ENCODE measurements at places on chromosomes 3 and 15.
A peak's percentile ranks its signal among the peaks of the same experiment; 100 is the strongest.

GRCh38 chr3:106114220-106114619 is 245.4 kb upstream of the CBLB start:
- no peak for DNase-seq

GRCh38 chr3:135528413-135529015 is 437.0 kb upstream of the PPP2R3A start:
- DNase-seq = no peak

- no peak for DNase-seq
Measured at GRCh38 chr3:185521349-185522138, 22.7 kb upstream of the TMEM41A start.

DNA sequence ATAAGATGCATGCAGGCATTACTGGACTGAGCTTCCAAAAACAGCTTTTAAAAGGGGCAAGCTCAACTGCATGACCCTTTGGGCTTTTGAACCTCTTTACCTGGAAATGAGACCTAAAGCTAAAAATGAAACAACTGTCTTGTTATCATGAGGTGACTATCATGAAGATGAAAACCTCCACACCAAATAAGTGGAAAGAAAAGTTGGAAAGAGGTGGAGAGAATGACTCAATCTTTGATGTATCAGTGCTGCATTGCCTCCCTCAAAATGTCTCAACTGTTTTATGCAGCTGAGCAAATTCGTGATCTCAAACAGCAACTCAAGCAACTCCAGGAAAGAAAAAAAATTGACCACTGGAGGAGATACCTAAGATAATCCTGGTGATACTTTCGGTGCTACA is 307.1 kb downstream of the KBTBD8 start:
- DNase-seq = no peak

DNA sequence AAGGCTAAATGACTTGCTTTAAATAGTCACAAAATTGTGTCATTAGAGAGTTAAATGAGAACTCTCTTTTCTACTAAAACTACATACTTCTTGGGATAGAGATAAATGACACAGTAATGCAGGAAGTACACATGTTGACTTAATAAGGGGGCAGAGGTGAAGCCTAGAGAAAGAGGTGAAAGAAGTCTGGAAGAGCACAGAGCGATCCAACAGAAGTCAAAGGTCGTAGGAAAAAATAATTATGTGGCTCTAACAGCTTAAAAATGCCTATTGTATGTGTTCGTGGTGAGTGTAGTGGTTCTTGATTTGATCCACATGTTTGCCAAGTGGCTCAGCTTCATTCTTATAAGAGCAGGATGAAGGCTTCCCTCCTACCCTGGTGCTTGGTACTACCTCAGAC is 61.7 kb downstream of the TMEM212 start:
- no peak for DNase-seq

- no peak for DNase-seq
Measured at GRCh38 chr15:68798346-68799094, 22.2 kb downstream of the ANP32A start.

DNA sequence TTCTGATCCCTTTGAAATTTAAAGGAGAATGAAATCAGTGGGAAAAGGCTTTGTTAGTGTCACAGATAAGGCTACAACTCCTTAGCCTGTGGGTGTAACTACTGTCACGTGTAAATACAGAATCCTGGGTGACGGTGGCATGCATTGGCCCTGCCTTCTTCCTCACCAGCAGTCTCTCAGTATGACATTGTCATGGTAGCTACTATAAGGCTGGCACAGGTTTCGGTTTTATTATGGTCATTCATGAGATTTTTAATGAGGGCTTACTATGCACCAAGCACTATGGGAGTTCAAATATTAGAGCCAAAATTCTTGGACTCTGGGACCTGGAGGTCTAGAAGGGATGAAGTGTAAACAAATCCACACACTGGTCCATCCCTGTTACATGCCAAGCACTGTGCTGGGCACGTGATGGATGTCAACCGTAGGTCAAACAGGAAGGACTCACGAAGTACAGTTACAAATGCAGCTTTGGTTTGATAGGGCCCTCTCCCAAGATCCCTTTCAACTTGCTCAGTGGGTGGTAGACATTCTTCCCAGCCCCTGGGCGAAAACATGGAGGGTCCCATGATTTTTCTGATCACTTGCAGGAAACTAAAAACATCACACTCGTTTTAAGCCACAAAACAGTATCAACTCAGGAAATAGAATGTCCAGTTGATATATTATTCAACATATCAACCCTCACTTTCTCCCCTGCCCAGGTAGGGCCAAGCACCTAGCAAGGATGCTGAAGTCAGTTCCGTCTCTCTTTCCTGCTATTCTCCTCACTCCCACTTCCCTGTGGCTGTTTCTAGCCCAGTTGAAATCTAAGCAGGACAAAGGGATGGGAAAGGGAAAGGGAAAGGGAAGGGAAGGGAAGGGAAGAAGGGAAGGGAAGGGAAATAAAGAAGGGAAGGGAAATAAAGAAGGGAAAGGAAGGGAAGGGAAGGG is 25.3 kb downstream of the BFSP2 start:
- no peak for DNase-seq

DNA sequence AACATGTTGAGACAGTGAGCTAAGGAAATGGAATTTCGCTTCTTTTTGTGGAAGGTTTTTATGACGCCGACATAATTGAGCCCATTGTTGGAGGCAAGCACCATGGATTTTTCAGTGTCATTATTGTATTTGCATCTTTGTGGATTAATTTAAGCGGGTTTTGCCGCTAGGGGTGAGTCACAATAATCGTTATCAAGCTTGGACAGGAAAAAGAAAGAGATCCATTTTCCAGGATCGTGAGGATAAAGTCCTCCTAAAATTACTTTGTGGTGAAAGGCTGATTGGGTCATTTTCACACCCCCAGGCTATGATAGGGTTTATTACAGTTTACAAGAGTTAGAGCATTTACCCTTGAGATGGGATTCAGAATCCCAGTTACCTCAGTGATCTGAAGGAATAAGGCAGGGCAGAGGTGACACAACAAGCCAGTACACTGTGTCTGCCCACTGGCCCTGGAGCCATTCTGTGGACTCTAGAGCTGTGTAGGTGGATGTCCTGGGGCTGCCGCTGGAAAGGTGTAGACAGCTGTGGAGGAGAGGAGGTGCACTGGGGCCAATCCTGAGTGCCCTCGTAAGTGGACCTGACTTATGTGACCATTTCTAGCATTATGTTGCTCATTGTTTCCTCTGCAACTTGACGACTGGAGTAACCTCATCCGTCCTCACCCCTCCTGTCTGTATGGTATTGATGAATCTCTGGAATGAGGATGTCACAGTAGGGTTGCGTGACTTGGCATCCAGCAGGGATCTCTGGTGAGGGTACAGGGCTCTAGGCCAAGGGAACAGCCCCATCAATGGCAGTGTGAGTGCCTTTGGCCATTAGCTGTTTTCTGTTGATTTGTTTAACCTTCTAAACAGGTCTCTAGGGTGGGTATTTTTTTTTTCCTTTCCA is 370.1 kb downstream of the LRTM1 start:
- no peak for DNase-seq

DNA sequence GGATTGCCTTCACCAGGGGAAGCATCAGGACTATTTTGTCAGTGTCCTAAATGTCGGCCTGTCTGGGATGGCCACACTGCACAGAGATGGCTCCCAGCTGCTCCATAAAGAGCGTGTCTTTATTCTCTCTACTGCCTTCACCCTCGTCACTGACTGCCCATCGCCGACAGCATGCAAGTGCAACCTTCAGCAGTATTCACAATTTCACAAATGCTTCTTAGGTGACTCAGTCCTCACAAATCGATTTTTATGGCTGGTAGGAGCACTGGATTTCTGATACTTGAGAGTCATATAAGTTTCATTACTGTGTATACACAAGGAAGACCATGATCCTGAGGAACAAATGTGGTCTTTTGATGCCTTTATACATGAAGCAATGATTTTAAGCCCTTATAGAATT is 1.1 kb upstream of the SSUH2 start:
- no peak for DNase-seq

DNA sequence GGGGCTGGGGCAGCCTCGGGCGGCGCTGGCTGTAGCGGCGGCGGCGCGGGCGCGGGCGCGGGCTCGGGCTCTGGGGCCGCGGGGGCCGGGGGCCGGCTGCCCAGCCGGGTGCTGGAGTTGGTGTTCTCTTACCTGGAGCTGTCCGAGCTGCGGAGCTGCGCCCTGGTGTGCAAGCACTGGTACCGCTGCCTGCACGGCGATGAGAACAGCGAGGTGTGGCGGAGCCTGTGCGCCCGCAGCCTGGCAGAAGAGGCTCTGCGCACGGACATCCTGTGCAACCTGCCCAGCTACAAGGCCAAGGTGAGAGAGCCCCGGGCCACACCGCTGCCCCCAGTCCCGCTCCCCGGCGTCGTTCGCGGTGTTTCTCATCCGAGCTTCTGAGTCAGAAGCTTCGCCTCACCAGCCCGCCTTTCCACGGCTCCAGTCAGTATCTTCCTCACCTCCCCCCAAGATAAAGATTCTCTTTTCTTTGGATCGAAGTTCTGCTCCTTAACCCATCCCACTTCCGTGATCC is 600 bp downstream of the FBXO45 start:
- DNase-seq = peak; percentile 51

GRCh38 chr15:25933456-25934158 is 70.5 kb upstream of the ATP10A start:
- DNase-seq = no peak

DNA sequence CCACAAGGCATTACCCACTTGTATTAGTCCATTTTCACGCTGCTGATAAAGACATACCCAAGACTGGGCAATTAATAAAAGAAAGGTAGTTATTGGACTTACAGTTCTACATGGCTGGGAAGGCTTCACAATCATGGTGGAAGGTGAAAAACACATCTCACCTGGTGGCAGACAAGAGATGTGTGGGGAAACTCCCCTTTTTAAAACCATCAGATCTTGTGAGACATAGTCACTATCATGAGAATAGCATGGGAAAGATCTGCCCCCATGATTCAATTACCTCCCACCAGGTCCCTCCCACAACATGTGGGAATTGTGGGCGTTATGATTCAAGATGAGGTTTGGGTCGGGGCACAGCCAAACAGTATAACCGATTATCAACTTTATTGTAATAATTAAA is 17.0 kb upstream of the CMC1 start:
- DNase-seq = no peak

DNA sequence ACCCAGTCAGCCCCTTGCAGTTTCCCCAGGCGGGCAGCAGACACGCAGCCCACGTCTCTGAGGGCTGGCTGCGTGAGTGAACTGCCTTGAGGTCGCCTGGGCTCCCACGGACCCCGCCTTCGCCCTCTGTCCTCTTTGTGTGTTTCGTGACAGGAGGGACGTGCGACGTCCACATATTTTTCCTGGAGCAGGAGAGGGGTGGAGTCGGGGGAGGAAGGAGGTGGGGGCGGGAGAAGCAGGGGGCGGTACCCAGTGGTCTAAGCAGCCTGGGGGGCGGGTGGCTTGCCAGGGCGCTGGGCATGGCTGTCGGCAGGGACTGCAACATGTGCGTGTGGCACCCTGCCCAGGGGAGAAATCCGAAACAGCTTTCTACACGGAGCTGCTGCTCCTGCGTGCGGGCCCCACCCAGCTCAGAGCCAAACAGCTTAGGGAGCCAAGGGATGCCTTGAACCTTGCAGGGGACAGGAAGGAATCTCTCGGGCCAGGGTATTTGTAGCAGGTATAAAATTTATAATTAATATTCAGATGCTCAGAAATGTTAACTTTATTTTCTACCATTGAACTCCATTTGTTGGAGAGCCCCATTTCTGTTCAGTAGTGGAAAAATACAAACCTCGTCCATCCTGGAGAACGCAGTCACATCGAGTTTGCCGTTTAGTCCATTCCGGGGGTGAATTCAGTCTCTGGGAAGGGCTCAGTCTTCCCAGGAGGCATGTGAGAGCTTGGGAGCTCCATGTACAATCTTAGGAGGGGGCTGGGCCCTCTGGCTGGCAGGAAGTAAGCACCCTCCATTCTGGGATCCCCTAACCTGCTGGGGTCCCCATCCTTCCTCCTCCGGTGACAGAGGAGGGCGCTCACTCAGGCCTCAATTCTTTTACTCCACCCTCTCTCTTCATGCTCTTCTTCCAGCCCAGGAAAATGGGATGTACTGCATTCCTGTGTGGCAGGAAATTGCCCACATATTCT is 79.1 kb upstream of the MEF2A start:
- no peak for DNase-seq

GRCh38 chr3:177147790-177148189 is 49.5 kb downstream of the TBL1XR1 start:
- DNase-seq = no peak

GRCh38 chr3:157692468-157692867 is 189.3 kb upstream of the VEPH1 start:
- DNase-seq = no peak

DNA sequence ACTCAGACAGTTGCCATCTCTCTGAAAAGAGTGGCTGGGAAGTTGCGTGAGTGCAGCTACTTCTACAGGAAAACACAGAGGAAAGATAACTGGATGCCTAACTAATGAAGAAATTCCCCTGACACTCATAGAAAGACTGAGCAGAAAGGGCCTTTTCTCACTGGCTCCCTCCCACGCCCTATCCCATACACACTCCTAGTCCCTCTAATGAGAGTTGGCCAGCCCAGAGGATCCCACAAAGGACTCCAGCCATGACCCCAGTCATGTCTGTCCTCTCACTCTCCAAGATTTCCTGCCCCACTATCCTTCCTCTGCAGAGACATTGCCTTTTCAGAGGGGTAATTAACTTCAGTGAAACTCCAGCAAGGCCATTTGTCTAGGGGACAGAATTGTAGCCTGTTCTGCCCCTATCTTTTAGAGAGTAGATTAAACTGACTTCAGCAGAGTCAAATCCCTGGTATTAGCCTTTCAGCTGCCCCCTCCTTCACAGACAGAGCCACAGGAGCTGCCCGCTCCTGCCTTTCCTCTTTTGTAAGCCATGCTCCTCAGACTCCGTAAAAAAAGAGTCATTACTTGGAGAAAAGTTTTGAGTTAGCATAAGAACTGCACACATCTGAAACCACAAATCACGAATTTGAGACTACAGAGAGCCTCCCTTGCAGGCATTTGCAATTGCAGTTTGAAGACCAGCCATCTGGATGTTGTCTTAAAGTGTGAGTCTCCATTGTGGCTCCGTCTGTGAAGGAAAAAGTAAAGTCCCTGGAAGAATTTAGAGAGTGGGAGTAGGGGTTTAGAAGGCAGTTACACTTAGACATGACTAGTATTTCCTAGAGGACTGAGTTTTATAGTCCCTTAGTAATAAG is 129.1 kb upstream of the SEMA6D start:
- no peak for DNase-seq

DNA sequence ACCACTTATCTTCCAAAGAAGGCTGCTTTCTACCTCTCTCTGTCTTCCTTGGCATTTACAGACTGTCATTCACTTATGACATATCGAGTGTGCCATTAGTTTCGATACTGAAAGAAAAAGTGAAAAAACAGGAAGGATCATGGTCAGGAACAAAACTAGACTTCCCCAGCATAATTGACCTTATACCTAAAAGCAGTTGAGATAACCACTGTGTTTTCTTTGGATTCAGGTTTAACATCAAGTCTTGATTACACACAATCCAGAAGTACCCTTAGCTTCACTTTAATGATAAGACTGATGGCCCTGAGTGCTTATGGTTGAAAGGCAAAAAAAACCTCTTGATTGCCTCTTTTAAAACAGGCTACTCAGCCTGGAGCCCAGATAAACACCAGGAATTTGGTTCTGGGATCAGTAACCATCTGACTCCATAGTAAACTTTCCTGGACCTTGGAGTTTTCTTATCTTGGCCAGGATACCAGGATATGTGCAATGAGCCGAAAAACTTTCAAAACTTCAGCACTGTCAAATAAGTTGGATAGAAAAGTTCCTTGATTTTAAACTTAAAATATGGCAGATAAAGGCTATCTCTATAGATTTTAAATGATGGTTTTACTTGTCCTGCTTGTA is 5.0 kb upstream of the UACA start:
- no peak for DNase-seq

All from GM19239 (cell line).